ENCODE measurements at places on chromosomes 13 and 19.

DNA sequence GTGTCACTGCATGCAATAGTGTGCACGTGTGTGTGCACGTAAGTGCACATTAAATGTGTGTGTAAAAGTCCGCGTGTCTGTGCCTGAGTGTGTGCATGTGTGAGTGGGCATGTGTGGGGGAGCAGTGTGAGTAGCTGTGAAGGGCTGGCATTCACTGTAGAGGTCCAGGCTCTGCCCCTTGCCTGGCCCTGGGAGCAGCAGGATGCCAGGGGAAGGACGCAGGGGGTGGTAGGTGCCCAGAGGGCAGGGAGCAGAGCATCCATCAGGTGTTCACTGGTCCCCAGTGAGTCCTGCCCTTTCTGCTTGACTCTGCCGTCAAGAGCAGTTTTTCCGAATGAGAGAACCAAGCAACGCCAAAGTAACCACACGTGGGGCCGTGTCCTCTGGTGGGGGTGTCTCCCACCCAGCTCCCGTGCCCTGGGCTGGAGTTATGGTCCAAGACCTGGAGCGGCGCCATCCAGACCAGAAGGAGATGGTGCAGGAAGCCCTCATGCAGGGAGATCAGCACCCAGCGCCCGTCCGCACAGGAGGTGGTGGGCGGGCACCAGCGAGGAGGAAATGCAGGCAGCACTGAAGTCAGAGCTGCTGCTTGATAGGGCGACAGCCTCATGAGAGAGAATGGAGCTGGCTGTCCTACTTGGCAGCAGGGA lies 68.5 kb downstream of the TEX29 start:
- DNase-seq = no peak

DNA sequence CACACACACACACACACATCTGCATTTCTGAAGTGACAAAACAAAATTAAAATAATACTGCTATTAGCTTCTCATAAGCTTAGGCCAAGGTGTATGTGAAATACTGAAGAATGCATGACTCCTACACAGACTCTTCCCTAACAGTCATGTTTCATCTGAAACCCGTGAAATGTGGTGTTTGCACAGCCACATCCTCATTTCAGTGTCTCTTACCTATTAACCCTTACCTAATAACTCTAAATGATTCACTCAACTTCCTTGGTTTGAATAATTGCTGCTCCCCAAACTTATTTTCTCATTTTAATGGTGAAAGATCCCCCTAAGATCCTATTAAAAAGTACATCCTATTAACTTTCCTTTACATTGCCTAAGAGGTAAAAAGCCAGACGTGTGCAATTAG lies 117.6 kb downstream of the MIPEP start:
- DNase-seq = no peak

DNA sequence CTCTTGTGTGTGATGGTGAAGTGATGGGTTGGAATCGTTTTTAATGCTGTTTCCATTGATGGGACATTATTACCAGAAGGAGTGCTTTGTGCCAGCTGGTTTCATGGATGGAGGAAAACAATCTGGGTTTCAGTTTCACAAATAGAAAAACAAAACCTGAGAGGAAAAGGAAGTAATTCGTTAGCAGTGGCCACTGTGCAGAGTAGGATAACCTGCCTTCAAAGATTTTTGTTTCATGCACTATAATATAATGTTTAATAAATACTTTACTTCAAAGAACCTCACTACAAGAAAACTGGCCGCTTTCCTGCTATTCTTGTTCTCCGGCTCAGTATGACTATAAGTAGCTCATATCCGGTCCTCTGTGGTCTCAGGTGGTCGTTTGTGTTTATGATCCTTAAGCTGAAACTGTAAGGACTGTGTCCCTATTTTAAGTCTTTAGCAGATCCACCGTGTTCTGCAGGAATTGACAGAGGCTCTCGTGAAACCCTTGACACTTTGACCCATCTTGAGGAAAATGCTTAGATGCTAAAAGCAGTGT lies 104.7 kb downstream of the GGACT start:
- no peak for DNase-seq

GRCh38 chr19:29428071-29428470 lies 97.7 kb upstream of the VSTM2B start:
- no peak for DNase-seq

DNA sequence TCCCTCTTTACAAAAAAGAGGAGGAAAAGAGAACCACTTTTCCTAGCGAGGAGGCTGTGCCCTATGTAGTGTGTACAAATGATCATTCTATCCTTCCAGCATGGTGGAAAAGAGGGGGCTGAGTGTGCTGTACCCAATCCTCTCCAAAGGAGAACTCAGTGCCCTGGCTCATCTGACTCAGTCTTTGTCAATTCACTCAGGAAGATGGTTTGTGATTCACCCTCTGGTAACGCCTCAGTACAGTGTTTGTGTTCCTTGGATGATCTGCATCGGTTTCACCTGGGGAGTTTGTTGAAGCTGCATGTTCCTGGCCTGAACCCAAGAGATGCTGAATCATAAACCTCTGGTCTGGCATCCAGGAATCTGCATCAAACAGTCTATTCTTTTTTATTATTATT lies 18.3 kb upstream of the ENOX1 start:
- DNase-seq = no peak

DNA sequence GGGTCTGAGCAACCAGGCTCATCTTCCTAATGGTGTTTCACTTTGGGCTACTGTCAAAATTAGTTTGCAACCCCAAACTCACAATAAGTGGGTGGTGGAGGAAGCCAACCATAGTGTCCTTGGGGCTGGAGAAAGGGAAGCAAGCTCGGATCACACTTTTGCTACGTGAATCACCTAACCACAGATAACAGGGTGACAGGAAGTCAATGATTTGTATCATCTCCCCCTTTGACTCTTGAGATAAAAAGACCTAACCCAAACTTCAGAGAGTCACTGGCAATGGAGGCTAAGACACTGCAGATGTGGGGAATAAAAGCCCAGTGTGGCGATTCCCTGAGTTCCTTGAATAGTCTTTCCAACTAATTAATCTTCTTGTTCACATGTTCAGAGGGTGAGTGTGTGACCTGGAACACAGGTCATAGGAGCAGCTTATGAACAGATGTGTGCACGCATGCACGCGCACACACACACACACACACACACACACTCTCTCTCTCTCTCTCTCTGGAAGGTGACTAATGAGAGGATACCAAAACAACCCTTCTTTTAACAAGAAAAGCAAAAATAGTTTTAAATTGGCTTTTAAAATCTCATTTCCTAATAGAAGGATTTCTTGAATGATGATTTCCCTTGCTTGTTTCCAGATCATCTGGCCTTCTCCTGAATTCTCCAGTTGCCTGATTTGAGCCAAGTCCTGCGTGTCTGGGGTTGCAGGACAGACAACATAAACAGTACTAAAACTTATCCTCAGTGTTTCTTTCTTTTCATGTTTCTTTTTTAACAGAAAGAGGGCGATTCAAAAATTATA lies 21.2 kb upstream of the DOCK9 start:
- peak; percentile 7 for DNase-seq

Measured in T-helper 1 cell (primary cell).